ENCODE measurements at places on chromosomes 4 and X. TPM values are rescaled to one million over a fixed set of nuclear protein-coding genes. Genes with fewer than 3 reads are reported as not detected.

The SPATA18 gene
- 1.3 TPM for total RNA-seq

DNA sequence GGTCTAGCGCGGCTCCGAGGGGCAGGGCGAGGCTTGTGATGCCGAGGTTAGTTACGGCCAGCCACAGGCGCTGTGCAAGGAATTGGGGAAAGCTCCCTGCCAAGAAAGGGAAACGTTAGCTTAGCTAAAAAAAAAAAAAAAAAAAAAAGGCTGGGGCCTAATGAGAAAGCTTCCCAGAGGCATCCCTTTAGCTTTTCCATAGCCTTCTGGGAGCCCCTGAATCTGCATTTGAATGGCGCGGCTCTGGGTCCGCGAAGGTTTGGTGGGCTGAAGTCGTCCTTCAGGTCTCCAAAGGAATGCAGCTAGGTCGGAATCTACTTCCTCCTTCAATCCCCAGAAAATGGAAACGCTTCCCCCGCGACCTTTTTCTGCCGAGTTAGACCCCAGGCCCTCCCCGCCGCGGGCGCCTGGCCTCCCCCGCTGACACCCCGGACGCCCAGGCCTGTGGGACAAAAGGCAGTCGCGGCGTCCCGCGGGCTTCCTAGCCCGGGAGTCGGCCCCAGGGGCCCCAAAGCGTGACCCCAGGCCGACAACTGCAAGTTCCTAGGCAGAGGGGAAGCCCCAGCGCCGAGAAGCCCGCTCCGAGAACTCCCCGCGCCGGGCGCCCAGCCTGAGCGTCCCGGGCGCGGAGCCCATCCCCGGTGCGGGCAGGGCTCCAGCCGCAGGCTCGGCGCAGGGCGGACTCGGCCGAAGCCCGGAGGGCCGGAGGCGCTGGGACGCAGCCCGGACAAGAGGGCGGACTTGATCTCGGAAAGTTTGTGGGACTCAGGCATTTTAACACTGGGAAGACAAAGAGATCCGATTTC is 605 bp upstream of the FAT1 start:
- H3K4me3 ChIP-seq, result peak overlapping the region; percentile 82
- peak; percentile 69 for DNase-seq
- H3K4me1 ChIP-seq, result no peaks in the 10 kb centered on the region
- H3K36me3 ChIP-seq, result no peaks in the 10 kb centered on the region
- H3K27me3 ChIP-seq, result no peaks in the 10 kb centered on the region
- peak overlapping the region; percentile 83 for H3K27ac ChIP-seq

- H3K27ac ChIP-seq, result no peak overlapping the region
- H3K27me3 ChIP-seq, result no peaks in the 10 kb centered on the region
- DNase-seq, result no peak
- no peaks in the 10 kb centered on the region for H3K36me3 ChIP-seq
These were observed 114.0 kb upstream of the VEGFC start for GRCh38 chr4:176906709-176907108.

DNA sequence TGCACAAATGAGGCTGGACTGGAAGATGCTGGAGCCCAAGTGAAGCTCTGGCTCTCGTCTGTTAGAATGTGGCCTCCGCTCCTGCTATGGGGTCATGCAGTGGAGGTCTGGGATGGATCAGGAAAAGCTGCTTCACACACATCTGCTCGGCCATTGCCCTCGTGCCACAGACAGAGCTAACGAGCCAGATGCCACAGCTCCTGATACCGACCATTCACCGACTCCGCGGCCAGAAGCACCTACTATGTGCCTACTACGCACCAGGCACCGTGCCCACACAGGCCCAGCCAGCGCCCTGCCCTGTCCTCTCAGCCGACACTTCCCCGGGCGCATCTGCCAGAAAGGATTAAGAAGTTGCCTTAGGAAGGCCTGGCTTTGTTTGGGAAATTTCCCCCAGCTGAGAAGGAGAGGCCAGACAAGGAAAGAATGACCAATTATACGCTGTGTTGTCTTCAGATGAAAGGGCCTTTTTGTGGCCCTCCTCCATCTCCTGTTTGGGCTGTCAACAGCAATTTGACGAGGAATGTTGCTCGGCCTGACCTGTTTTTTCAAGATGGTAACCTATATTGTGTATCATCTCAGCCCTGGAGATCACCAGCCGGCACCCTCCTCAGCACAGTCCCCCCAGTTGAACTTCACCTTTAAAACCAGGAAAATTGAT is 34.3 kb downstream of the HMX1 start:
- no peak overlapping the region for H3K4me3 ChIP-seq
- peak; percentile 10 for DNase-seq
- H3K27me3 ChIP-seq, result no peaks in the 10 kb centered on the region
- no peaks in the 10 kb centered on the region for H3K4me1 ChIP-seq

- H3K4me3 ChIP-seq, result no peak overlapping the region
- H3K27me3 ChIP-seq, result no peaks in the 10 kb centered on the region
- no peaks in the 10 kb centered on the region for H3K36me3 ChIP-seq
- no peak for DNase-seq
These were observed 905.3 kb upstream of the INTU start for GRCh38 chr4:126727461-126727860.

DNA sequence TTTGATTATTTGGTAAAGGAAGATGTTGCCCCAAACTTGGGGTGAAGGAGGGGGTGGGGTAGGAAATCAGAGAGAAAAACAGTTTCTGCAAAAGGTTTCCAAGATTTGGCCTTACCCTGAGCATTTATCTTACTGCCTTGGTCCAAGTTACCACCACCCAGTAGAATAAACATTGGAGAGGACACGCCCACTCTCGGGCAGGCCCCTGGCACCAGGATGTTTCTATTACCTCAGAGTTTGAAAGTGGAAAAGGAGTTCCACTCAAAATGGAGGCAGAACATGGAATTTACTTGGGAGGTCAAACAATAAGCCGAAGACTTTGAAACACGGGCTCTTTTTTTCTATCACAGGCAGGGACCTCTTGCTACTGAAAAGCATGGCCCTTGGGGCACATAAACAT is 113.7 kb downstream of the CHRNA9 start:
- no peaks in the 10 kb centered on the region for H3K36me3 ChIP-seq
- H3K4me3 ChIP-seq, result no peak overlapping the region
- peaks cover 2% of the 10 kb centered on the region for H3K4me1 ChIP-seq
- no peak for DNase-seq
- H3K27me3 ChIP-seq, result no peaks in the 10 kb centered on the region

DNA sequence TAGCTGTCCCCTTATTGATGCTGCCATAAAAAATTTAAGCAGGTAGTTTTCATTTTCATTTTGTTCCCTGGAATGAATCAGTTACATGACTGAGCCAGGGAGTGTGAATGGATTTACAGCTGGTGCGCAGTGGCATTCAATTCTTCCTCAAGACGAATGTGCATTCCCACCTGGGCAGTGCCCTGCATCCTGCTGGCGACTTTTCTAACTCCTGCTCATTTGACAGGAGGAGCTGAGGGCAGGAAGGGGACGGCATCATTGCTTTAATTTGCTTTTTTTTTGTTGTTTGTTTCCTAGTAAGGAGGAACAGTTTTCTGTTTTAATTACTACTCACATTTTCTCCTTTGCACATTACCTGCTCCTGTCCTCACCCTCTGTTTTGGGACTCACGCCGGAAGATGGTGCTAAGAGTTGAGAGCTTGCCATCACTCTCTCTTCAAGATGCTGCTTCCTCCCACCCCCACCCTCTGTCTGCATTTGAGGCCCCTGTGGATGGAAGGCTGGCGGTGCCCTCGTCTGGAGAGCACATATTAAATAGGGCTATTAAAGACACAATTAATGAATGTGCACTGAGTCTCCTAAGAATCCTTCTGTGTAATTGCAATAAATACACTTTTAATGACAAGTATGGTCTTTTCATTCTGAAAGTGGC is 35.8 kb downstream of the PSAPL1 start:
- DNase-seq, result no peak
- no peaks in the 10 kb centered on the region for H3K36me3 ChIP-seq
- H3K4me3 ChIP-seq, result no peak overlapping the region
- no peaks in the 10 kb centered on the region for H3K27me3 ChIP-seq

- no peaks in the 10 kb centered on the region for H3K27me3 ChIP-seq
- DNase-seq, result no peak
- no peak overlapping the region for H3K27ac ChIP-seq
- no peaks in the 10 kb centered on the region for H3K4me1 ChIP-seq
These were observed 486.7 kb upstream of the MAGEB2 start for GRCh38 chrX:29728639-29729038.

- no peak for DNase-seq
- no peaks in the 10 kb centered on the region for H3K27me3 ChIP-seq
- no peaks in the 10 kb centered on the region for H3K4me1 ChIP-seq
- H3K36me3 ChIP-seq, result no peaks in the 10 kb centered on the region
- H3K4me3 ChIP-seq, result no peak overlapping the region
- no peak overlapping the region for H3K27ac ChIP-seq
These were observed 39.5 kb upstream of the ZNF330 start for GRCh38 chr4:141180991-141181761.

- no peak overlapping the region for H3K27ac ChIP-seq
- no peaks in the 10 kb centered on the region for H3K36me3 ChIP-seq
- no peaks in the 10 kb centered on the region for H3K4me1 ChIP-seq
- H3K27me3 ChIP-seq, result no peaks in the 10 kb centered on the region
- no peak overlapping the region for H3K4me3 ChIP-seq
These were observed 275.2 kb upstream of the FAT4 start for GRCh38 chr4:125039550-125039949.

DNA sequence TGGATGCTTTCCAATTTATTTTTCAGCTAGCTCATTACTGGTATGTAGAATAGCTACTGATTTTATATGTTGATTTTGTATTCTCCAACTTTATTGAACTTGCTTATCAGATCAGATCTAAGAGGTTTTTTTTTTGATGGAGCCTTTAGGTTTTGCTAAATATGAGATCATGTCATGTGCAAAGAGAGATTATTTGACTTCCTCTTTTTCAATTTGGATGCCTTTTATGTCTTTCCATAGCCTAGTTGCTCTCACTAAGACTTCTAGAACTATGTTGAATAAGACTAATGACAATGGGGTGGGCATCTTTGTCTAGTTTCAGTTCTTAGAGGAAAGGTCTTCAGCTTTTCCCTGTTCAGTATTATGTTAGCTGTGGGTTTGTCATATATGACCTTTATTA is 11.7 kb downstream of the MAGEE1 start:
- H3K4me3 ChIP-seq, result no peak overlapping the region
- no peak for DNase-seq
- H3K4me1 ChIP-seq, result no peaks in the 10 kb centered on the region
- H3K27me3 ChIP-seq, result no peaks in the 10 kb centered on the region
- H3K36me3 ChIP-seq, result no peaks in the 10 kb centered on the region
- no peak overlapping the region for H3K27ac ChIP-seq

Measured in ovary (tissue), 10 donors.